AG20443 (cell line): ENCODE measurements at places on chromosomes 12 and 14.

- no peak for DNase-seq
These were observed 9.6 kb downstream of the PTPN6 start for GRCh38 chr12:6960593-6961277.

DNA sequence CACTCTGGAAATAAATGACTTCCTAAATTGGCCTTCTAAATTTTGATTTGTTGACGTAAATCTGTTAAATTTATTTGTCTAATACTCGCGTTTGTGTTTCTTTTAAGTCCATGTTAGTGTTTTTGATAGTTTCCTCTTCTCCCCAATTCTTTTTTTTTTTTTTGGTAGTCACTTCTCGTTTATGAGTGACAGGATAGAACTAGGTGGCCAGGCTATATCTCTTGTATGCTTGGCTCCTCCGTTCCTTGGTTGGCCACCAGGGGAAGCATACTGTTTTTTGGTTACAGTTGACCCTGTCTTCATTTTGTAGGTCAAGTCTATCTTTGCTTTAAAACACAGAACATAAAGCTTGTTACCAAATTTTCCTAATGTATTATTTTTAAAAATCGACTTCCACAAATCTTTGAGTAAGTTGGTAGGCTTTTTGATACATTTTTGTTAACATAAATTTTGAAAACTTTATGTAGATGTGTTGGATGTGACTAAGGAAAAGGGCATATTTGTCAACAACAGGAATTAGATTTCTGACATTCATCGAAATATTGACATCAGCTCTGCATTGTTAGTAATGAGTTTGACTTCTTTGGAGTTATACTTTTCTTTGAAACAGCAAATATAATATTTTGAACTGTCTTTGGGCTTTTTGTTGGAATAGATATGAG is 2.2 kb downstream of the RCOR1 start:
- peak; percentile 74 for DNase-seq

DNA sequence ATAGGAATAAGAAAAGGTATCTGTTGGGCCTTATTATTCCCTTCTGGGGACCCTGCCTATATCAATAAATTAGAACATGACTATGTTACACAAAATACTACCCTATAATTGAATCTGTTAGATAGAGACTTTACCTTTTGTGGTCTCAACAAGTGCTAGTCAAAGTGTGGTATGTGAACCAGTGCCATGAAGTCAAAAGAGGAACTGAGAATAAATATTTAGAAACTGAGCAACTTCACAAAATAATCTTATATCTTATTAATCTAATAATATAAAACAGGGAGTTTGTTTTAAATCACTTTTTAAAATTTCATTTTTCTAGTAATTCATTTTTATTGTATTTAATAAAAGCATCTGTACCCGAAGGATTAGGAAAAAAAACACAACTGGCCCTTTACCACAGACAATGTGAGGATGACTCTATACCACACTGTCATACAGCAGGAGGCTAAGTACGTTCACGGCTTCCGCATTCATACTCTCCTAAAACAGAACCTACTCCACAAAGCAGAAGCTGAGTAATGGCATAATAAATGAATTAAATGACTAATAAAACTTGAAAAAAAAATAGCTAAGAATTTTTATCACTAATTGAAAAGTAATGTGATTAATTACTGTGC is 42.1 kb downstream of the SEC23A start:
- DNase-seq = no peak

- no peak for DNase-seq
These were observed 175.5 kb downstream of the ACSS3 start for GRCh38 chr12:81253360-81253759.

DNA sequence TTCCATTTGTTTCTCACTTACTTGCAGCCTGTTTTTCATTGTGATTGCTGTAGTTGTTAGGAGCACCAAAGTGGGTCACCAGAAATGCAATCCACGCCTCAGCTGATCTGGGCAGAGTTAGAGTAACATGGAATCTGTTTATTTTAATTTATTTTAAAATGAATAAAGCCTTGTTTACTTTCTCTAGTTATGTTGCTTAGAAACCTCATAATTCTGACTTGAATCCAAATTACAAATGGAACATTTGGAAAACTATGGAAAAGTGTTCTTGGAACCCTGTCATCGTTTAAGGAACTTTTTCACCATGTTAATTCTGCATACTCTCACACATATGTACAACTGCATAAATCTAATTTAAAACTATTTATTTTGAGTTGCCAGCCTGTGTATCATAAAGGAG is 92.2 kb upstream of the DAAM1 start:
- no peak for DNase-seq
